ENCODE measurements at places on chromosomes 2 and 18.
A peak's percentile ranks its signal among the peaks of the same experiment; 100 is the strongest.

- DNase-seq: no peak
Observed at GRCh38 chr2:24539258-24539657, 48.2 kb downstream of the NCOA1 start.

GRCh38 chr18:75211002-75211621 is 515 bp downstream of the TSHZ1 start:
- peak; percentile 8 for DNase-seq

DNA sequence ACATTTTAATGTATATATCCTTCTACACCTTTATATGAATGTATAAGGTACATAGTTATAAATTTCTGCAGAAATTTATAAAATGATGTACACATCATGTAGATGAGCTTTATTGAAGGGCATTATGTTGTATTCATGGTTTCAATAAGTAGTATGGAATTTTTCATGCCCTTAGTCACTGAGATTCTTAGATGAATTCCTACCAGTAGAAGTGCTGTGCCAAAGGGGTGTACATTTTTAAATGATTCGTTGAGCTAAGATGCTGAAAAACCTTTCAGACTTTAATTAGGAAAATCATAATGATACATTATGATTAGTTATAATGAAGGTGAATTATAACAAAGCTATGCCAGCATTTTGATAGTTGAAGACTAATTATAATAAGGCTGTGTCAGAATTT is 115.2 kb downstream of the ZNF236 start:
- no peak for DNase-seq

- no peak for DNase-seq
Observed at GRCh38 chr18:78821396-78821795, 158.2 kb upstream of the SALL3 start.

- no peak for DNase-seq
Observed at GRCh38 chr2:204249437-204249836, 295.8 kb upstream of the PARD3B start.

GRCh38 chr2:34199971-34200370 is 600.9 kb upstream of the FAM98A start:
- no peak for DNase-seq

DNA sequence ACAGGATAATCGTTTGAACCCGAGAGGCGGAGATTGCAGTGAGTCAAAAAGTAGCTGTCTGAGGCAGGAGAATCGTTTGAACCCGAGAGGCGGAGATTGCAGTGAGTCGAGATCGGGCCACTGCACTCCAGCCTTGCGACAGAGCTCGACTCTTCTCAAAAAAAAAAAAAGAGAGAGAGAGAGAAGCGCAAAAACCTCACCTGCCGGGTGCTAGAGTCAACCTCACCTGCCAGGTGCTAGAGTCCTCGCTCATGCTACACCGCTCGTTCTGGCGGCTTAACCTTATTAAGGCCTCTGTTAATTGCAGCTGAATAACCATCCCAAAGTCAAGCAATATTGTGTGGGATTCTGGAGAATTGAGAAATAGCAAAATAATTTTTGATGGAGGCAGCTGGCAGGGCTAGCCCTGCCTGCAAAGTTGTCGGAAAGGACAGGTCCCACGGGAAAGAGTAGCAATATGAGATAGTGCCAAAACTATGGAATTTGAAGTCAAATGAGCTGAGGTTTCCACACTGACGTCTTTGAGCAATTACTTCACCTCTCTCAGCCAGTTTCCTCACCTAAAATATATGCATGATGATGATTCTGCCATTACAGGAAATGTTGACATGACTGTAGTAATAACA is 644 bp upstream of the DYM start:
- DNase-seq: no peak

DNA sequence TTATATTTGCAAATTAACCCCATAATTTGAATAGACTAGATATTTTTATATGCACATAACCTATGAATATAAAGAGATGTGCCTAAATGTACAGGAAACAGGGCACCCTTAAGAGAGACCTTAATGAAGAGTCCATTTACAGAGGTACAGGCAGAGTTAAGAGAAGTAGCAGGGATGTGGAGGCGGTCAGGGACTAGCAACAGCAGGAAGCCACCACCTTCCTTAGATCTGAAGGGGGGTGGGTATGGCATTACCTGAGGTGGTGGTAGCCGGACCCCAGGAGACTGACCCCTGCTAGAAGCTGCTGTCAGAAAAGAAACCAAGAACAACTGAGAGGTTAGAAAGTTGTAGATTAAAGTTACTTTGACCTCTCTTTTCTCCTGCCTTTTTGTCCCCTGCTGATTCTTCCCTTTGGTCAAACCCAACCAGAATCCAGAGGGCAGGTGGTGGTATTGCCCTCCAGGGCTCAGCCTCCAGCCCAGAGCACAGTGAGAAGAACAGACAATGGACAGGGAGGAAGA is 24.9 kb upstream of the ATG16L1 start:
- no peak for DNase-seq

DNA sequence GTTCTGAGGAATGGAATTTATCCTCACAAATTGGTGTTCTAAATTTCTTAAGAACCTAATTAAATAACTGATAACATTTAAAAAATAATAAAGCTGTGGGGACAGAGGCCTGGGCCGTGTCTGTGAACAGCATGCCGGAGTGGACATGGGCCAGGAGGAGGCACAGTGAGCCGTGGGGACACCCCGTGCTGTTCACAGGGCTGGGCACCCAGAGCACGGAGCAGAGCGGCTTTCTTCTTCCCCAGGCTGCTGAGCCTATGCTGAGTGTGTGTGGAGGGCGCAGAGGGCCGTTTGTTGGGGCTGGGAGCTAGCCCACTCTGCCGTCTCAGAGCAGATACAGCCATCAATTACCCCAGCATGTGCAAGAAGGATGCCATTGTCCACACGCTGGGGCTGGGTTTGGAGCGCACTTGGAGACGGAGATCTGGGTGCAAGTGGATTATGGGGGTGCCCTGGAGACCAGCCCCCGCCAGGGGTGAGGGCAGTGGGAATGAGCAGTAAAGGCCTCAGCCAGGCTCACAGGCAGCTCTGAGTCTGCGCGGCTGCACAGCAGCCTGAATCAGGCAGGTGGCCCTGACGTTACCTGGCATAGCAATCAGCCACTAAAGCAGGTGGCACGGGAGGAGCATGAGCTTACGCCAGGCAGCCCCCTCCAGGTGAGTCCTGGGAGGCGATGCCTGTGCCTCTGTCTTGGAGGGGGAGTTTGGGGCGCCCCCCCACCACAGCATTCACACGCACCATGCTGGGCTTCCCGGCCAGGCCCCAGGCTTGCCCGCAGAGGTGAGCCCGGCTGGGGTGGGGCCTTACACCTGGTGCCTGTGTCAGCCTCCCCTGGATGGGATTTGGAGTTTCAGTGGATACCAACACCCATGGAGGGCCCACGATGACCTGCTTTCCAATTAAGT is 52.1 kb upstream of the SLC66A3 start:
- DNase-seq: no peak

GRCh38 chr18:76451396-76452331 is 43.4 kb downstream of the ZNF516 start:
- DNase-seq: no peak

- DNase-seq: no peak
Observed at GRCh38 chr2:39949131-39949530, 170.1 kb upstream of the THUMPD2 start.

- DNase-seq: no peak
Observed at GRCh38 chr2:100733391-100734187, 86.3 kb upstream of the NPAS2 start.

GRCh38 chr2:201250741-201251140 is 9.6 kb upstream of the CASP8 start:
- DNase-seq: no peak

DNA sequence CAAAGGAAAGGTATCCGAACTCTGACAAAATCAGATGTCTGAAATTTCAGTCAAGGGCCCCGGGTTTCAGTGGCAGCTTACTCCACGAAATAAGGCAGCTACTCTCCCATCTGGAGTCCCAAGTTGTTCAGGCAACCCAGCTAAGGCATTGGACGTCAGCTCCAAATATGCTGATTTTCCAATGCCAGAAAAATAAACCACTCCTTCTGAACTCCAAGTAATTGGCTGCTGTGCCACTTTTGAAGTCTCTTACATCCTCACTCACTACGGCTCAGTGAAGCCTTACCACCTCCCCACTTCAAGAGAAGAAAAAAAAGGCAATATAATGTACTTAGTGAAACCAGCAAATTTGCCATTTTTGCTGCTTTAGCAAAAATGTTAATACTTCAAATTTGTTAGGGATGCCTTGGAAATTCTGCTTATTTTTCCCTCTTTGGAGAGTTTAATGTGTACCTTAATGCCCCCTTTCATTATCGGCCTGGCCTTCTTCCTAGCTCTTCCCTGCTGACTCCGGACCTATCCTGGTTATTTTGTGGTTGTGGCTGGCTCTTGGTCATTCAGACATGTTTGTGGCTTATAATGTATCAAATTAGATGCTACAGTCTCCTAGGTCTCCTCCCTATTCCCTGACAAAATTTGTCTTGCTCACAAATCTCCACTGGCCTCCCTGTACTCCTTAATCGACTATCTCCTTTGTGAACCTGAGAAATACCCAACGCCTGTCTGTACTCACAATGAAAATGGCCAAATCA is 589.2 kb upstream of the ZEB2 start:
- DNase-seq: no peak

- no peak for DNase-seq
Observed at GRCh38 chr2:17790536-17790935, 25.7 kb upstream of the MSGN1 start.

DNA sequence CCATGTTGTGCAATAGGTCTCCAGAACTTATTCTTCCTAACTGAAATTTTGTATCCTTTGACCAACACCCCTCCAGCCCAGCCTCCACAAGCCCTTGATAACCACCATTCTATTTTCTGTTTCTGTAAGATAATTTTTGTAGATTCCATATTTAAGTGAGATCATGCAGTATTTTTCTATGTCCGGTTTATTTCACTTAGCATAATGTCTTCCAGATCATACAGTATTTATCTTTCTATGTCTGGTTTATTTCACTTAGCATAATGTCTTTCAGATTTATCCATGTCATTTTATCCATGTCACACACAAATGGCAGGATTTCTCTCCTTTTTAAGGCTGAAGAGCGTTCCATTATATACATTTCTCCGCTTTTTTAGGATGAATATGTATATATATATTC is 24.4 kb upstream of the ONECUT2 start:
- no peak for DNase-seq

DNA sequence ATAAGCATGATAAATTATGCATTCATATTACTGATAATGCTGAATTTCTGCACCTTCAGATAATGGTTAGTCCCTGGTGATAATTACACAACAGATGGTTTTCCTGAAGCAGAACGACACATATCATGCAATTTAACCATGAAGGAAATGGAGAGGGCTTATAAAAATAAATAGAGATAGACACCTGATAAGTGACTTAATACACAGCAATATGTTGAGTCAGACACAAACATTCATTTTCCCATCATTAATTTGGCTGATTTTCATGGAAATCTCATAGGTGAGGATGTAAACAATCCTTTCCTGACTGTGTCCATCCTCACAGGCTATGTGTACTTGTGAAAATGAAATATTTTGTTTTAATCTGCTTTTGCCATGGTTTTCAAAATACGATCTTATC is 36.9 kb upstream of the DSEL start:
- no peak for DNase-seq

- no peak for DNase-seq
Observed at GRCh38 chr2:121197369-121198091, 87.5 kb downstream of the TFCP2L1 start.

GRCh38 chr2:236273126-236273525 is 8.9 kb upstream of the ASB18 start:
- DNase-seq: no peak

DNA sequence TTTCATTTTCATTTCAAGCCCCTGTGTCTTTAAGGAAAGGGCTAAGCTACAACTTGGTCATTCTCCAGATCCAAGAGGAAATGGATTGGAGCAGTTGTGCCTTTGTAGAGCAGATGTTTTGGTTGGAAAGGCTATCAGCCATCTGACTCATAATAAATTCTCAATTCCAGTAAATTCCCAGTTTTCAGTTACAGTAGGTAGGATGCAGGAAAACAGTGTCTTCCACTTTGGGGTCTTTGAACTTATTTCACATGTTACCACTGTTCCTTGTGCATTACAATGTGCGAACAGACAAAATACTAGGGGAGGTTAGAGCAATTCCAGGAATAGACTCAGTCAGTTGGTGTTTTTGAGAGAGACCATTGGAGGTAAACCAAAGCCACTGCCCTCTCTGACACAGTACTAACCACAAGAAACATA is 211.9 kb downstream of the BABAM2 start:
- DNase-seq: no peak

DNA sequence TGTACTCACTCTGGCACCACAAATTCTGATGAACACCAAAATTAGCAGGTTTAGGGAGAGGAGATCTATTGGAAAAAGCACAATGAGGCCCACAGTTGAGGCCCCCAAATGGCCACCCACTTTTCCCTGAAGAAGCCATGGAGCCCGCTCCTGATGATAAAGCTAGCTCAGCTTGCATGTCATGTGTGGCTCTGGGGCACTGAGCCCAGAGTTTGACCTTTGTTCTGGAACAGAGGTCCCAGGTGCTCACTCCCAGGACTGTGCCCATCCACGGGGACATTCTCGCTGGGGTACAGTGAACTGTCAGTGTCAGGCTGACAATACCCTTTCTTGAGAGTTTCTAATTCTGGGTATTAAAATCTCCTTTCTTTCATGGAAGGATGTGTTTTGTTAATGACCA is 36.2 kb downstream of the XDH start:
- no peak for DNase-seq

GRCh38 chr18:45282101-45282812 is 333.0 kb upstream of the SLC14A2 start:
- DNase-seq: no peak

GRCh38 chr18:11322006-11322405 is 172.6 kb upstream of the PIEZO2 start:
- DNase-seq: no peak

DNA sequence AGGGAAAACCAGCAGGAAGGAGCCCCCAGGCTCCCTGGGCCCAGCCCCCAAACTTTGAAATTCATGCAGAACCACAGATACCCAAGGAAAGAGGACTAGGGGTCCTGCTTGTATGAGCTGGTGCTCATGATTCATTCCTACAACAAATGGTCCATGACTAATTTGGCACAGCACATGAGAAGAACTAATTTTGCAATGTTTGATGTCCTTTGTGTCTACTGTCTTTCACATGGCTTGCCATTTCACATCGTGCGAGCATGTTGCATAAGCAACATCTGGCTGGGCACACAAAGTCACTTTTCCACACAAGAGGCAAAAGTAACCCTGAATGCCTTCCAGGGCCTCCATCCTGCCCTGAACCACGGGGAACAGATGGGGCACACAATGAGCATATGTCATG is 149.6 kb upstream of the APCDD1 start:
- DNase-seq: no peak

- no peak for DNase-seq
Observed at GRCh38 chr2:1502891-1503304, 89.6 kb downstream of the TPO start.

All from CD4-positive, alpha-beta T cell treated with Interleukin-6 at 100 ng/mL for 8 hours (primary cell).